IMR-90 (cell line): ENCODE measurements at places on chromosomes 12 and 14. TPM values are rescaled to one million over a fixed set of nuclear protein-coding genes. Genes with fewer than 3 reads are reported as not detected.

DNA sequence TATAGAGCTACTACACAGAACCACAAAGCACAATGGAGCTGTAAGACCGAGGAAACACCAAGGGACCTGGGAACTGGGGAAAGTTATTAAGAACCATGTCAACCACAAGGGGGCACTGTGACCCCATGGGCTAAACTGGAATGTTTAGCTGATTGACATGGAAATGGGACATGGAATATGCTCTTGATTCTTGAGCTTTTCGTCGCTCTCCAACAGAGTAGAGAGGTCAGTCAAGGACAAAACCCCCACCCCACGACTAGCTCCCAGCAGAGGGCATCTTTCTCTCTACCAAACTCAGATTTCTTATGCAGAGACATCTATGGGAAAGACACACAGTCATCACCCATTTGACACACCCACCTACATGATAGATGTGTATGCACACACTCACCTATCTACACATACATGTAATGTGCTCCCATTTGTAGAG lies 10.1 kb downstream of the NDRG2 start:
- H3K27me3 ChIP-seq, result peaks cover 23% of the 10 kb centered on the region
- H3K4me3 ChIP-seq, result no peak overlapping the region
- H3K36me3 ChIP-seq, result no peaks in the 10 kb centered on the region
- H3K27ac ChIP-seq, result no peak overlapping the region

GRCh38 chr12:25107920-25108319 lies 87.0 kb downstream of the DNAI7 start:
- H3K4me1 ChIP-seq, result no peaks in the 10 kb centered on the region
- H3K27ac ChIP-seq, result no peak overlapping the region
- no peak for DNase-seq

- H3K4me3 ChIP-seq, result no peak overlapping the region
- H3K4me1 ChIP-seq, result no peaks in the 10 kb centered on the region
- no peak for DNase-seq
Observed at GRCh38 chr12:63445224-63445880, 222.9 kb downstream of the DPY19L2 start.

DNA sequence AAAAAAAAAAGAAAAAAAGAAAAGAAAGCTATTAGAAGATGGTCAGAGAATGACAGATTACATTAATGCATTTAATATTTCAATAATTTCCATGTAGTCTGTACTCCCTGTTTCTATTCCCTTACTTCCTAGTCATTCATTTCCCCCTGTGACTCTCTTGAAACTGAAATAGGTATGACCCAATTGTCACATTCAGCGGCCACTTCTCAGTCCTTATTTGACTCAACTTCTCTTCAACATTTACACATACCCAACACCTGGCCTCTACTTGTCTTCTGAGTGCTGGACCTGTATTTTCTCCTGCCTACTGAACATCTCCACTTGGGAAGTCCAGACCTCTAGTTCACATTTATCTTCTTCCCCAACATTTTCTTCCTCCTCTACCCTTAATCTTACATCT lies 7.2 kb downstream of the EEA1 start:
- H3K36me3 ChIP-seq, result no peaks in the 10 kb centered on the region; the same call in 1 of the 2 replicates
- H3K4me3 ChIP-seq, result no peak overlapping the region
- H3K27me3 ChIP-seq, result no peaks in the 10 kb centered on the region
- peaks cover 5% of the 10 kb centered on the region for H3K4me1 ChIP-seq
- no peak overlapping the region for H3K27ac ChIP-seq
- DNase-seq, result no peak

CACNA2D4 gene
- 0.18 and 0.28 TPM in 2 replicates for total RNA-seq

PLEKHH1 gene
- total RNA-seq, result under 0.01 TPM in 2 replicates
